ENCODE measurements at places on chromosomes 11 and 22.

DNA sequence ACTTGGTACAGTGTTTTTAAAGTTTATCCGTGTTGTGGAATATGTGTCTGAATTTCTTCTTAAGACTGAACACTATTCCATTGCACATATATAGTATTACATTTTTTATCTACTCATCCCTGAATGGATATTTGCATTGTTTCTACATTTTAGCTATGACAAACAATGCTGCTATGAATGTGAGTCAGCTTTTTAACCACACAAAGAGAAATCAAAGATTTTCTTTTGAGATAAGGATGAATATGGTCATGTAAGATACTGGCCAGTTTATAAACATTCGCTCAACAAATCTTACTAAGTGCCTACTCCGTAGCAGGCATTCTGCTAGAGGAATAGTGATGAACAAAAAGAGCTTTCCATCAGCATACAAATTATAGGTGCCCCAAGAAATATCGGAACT is 16.5 kb upstream of the OR9G4 start:
- DNase-seq: no peak

GRCh38 chr11:47532597-47533213 is 20.2 kb downstream of the CELF1 start:
- DNase-seq: no peak

DNA sequence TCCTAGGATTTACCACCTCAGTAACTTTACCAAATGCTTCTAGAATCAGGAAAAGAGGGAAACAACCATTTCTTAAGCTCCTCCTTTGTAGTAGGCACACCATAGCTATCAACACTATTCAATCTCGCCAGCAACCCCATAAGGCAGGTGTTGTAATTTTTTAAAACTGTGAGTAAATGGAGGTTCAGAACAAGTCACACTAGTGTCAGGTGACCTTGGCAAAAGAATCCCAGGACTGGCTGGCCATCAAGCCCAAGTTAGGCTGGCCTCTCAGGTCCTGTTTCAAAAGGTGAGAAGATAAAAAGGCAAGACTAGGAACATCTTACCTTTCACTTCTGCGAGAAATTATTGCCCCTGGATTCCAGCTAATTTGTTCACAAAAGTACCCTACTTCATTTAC is 713 bp downstream of the TOP3B start:
- no peak for DNase-seq

DNA sequence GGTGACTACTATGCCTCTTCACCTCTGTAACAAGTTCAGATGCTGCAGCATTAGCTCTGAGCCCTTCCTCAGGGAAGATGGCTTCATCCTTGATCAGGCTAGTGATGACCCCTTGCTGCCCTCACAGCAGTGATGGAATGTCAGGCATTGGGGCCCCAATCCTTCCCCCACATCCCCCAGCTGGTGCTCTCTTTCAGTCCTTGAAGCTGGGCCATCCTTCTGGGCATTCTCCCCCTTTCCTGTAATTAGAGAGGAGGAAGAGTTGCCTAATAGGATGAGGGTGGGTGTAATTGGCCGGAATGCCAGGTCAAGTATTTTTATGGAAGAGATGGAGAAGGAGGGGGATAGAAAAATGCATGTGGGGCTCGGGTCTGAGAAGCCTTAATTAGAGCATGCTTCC is 62.6 kb downstream of the TRAF6 start:
- DNase-seq: no peak

GRCh38 chr11:74726547-74727182 is 4.6 kb downstream of the CHRDL2 start:
- DNase-seq: no peak

- no peak for DNase-seq
These were observed 5.4 kb upstream of the GAS2L1 start for GRCh38 chr22:29300807-29301601.

DNA sequence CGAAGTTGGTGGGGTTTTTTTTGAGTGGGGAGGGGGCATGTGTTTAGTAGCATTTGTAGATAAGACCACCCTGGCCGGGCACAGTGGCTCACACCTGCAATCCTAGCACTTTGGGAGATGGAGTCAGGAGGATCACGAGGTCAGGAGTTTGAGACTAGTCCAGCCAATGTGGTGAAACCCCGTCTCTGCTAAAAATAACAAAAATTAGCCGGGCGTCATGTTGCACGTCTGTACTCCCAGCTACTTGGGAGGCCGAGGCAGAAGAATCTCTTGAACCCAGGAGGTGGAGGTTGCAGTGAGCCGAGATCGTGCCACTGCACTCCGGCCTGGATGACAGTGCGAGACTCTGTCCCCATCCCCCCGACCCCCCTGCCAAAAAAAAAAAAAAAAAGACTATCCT is 34.6 kb downstream of the CECR2 start:
- DNase-seq: no peak

GRCh38 chr11:111937461-111937769 is 272 bp downstream of the DIXDC1 start:
- DNase-seq: no peak

DNA sequence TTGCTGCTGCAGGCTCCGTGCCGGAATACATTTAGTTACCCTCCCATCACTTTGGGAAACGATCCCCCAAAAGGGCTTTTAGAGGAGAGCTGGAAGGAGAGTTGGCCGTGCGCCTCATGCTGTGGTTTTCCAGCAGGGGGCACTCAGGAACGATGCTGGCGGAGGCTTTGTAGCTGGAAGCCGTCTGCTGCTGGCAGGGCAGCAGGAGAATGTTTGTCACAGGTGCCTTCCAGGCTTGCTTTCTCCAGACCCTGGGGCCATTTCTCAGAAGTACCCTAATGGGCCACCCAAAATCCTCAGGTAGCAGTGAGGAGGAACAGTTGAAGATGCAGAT is 30.0 kb upstream of the CABP7 start:
- no peak for DNase-seq

- DNase-seq: no peak
These were observed 17.7 kb downstream of the RAB30 start for GRCh38 chr11:83054001-83054400.

DNA sequence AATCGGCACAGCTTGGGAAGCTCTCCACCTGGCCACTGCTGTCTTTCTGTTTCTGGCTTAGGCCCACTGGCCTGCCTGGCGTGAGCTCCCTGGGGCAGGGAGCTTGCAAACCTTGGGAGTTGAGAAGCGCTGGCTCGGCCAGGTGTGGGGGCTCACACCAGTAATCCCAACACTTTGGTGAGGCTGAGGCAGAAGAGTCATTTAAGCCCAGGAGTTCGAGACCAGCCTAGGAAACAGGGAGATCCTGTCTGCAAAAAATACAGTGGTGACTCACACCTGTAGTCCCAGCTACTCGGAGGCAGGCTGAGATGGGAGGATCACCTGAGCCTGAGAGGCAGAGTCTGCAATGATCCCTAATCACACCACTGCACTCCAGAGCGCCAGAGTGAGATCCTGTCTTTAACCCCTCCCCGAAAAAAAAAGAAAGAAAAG is 4.0 kb downstream of the AP5B1 start:
- DNase-seq: no peak

- DNase-seq: no peak
These were observed 10.8 kb upstream of the ADORA2A start for GRCh38 chr22:24416611-24417010.

- no peak for DNase-seq
These were observed 10.6 kb downstream of the PLXNB2 start for GRCh38 chr22:50296658-50297490.

- no peak for DNase-seq
These were observed 45.1 kb downstream of the LRFN4 start for GRCh38 chr11:66901964-66902390.

GRCh38 chr11:103544874-103545273 is 435.6 kb downstream of the DYNC2H1 start:
- no peak for DNase-seq

DNA sequence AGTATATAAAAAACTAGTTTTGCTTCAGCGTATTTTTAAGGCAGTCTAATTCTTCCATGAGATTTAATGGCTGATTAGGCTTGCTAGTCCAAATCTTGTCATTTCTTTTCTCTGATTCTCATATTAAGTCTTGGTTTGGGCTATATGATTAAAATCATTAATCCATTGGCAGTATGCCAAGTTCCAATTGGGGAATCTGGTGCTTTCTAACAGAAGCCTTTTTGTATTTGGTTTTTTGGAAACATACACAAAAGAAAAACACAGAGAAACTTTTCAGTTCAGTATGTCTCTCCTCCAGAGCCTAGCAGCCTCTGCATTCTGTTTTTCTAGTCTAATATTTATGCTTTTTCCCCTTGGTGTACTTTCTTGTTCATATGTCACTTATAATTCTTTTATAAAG is 37.9 kb downstream of the SWAP70 start:
- DNase-seq: no peak

GRCh38 chr11:34250732-34251588 is 106.8 kb downstream of the ABTB2 start:
- DNase-seq: peak; percentile 86

DNA sequence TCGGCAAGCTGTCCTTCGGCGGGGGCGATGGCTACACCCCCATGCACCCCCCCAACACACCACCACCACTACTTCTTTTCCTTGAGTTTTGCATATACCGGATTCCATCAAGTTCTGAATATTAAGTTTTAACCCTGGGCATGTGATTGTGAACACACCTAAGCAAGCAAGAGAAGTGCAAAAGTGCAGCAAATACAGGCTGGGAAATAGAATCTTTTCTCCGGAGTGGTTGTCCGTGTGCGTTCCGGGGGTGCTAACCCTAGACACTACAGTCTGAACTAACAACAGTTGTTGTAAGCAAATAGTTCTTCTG is 574 bp downstream of the PRSS23 start:
- DNase-seq: no peak

DNA sequence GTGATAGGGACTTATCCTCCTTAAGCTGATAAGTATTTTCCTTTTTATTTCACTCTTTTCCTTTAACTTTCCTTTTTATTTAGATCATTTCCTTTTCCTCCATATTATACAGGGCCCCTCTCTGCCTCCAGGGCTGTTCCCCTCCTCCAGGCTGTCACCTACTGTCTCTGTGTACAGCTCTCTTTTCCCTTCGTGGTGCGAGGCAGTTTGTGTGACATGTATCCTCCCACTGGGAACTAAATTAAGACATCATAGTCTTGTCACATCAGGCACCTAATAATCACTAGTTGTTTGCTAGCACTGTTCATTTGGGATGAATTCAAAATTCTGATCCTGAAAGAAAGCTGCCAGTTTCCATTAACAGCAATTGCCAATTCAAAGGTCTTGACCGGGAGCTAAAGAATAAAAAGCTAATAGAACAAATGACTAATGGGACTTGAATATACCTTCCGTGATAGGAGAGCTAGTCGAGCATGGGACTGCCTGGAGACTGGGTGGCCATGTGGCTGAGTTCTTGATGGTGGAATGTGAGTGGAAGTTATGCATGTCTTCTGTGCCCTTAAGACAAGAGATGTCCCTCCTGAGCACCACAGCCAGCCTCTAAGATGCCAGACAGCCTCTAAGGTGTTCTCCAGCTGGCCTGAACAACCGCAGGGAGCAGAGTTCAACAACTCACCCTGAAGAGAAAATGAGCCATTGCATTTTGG is 77.7 kb upstream of the LRRC55 start:
- no peak for DNase-seq

GRCh38 chr11:3177931-3178330 is 12.8 kb upstream of the OSBPL5 start:
- DNase-seq: no peak

DNA sequence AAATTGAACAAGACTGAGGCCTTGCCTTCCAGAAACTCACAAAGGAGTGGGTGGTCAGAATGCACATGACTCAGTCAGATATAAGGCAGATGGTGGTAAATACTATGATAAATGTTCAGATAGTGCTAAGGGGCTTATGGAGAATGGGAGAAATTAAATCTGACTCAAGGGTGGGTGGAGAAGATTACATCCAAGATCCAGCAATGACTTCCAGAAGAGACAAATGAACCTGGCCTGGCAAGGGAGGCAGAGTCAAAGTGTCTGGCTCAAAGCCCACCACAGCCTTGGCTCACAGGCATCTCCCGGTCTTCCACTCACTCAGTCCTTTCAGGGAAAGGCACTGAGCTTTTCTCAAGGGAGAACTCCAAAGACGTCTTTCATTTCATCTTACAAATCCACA is 6.1 kb upstream of the ZBTB16 start:
- no peak for DNase-seq

DNA sequence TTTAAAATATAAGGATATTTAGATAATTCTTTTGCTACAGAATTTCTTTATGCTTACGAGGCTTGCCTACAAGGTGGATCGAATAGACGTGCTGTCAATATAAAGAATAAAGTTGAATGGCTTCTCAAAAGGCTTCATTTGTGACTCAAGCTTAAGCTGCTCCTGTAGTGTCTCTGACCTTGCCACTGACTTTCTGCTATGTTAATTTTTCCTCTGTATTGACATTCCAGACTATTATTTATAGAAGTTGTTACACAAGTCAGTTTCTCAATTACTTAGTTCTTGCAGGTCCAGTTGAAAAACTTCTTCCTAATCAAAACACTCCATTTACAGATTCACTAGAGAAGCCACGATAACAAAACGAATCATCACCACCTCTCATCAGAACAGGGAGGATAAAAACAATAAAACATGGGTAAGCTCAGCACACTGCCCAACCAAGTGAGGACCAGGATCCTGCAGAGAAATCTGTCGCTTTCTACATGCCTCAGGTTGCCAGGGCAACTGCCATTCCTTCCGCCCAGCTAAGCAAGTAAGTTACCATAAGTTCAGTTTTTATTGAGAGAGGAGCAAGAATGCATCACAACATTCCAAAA is 39.0 kb upstream of the CHKA start:
- DNase-seq: no peak

DNA sequence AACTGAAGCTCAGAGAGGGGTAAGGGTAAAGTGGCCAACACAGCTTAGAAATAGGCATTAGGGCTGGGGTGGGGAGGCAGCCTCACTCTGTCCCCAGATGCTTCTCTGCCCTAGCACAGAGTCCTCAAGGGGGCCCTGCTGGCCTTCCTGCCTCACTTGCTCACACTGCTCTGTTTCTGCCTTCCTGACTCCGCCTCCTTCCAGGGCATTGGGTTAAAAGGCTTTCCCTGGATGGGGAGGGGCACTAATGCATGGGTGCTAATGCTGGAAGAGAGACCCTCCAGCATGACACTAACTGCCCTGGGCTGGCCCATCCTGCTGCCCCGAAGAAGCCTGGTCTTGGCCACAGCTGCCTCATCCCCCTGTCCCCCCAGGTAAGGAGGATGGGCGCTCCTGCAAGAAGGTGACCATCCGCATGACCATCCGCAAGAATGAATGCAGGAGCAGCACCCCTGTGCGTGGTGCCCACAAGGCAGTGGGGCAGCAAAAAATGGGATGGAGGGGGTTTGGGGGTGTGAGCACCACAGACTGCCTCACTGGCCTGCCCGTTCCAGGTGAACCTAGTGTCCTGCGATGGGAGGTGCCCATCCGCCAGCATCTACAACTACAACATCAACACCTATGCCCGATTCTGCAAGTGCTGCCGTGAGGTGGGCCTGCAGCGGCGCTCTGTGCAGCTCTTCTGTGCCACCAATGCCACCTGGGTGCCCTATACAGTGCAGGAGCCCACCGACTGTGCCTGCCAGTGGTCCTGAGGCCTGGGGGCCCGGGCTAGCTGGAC is 74.0 kb upstream of the MYOD1 start:
- DNase-seq: no peak

DNA sequence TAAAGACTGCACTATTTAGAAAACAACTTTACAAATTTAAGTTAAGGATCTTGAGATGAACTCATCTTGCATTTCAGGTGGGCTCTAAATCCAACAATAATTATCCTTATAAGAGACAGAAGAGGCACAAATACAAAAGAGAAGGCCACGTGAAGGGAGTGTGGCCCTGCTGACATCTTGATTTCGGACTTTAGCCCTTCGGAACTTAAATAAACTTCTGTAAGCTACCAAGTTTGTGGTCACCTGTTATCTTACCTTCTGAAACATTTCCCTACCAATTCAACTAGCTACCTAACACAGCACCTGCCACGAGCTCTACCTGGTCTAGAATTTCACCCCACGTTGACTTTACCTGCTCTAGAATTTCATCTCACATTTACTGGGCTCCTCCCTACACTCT is 42.9 kb upstream of the ARHGAP32 start:
- DNase-seq: no peak

Data from bone marrow (tissue), 2 donors.